Cardiac septum (tissue), 1 donor: ENCODE measurements at places on chromosomes 12 and 14. TPM values are rescaled to one million over a fixed set of nuclear protein-coding genes. Genes with fewer than 3 reads are reported as not detected.

- DNase-seq, result no peak
These were observed 318.4 kb downstream of the RAD51B start for GRCh38 chr14:68137704-68138619.

Gene KCNC2
- not detected for total RNA-seq

GRCh38 chr14:26344596-26344995 lies 253.2 kb downstream of the NOVA1 start:
- DNase-seq, result no peak

DNA sequence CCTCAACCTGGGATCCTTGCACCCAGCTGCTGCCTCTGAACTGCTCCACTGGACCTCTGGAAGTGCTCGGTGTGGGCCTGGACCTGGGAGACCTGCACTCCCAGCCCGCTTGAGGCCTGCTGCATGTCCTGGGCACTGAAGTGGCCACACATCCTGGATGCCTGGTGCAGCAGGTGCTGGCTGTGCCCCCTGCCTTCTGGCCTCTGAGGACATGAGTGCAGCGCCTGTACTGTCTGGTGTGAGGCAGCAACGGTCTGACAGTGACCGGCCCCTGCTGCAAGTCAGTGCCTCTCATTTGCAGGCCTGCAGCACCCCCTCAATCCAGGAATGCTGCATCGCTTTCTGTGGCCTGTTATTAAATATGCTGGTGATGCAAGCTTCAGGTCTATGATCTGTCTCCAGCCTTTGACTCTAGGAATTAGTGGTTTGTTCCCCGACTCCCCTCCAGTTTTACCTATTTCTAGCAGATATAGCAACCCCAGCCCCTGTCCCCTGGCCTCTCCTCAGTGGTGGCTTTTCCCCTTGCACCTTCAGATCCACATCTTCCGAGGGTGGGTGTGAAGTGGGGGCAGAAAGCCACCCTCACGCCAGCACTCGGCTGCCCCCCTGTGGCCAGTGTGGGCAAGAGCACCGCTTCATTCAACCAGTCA lies 3.6 kb downstream of the SMIM41 start:
- DNase-seq, result no peak

Gene RNASE2
- total RNA-seq, result 0.89 TPM

DNA sequence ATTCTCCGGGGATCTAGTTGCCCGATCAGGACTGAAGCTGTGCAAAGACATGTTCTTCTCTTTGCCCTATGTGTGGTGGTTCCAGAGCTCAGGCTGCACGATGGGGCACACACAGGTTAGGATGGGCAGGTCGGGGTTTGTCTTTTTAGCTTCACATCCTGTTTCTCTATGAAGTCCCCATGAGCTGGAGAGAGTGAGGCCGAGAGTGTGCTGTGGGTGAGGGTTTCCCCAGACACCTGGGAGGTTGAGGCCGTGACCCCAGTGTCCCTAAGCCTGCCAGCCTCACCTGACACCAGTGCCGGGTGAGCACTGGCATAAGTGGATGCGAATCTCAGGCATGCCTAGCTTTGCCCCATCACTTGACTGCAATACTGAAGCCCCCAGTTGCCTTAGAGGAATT lies 32.9 kb upstream of the IGF1 start:
- no peak for DNase-seq

DNA sequence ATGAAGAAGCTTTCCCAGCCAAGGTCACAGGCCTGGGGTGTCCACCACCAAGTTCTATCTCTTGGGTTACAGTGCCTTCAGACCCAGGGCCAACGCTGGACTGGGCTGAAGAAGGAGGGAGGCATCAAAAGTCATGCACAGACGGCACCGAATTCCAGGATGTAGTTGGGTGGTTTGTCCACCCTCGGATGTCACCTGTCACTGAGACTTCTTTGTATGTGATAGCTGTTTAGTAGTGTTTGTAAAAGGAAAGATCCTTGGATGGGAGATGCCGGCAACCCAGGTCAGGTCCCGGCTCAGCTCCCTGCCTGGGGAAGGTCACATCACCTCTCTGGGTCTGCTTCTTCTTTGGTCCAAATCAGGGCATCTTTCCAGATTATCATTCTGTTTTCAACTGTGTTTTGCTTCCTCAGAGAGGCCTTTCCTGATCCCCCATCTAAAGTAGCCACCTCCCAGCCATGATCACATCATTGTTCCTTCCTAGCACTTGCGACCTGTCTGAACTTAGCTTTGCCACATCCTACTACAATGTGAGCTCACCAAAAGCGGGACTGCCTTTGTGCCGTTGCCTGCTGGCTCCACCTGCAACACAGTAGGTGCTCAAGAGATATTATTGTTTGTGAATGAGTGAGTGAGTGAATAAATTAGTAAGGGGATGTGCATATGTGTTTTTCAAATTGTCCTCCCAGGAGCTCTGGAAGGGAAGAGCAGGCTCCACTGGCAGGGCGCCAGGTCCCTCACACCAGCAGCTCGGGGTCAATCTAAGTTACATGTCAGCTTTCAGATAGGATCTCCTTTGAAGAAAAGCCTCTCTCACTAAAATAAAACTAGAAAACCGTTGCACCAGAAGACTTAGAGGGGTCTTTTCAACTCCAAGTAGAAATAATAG lies 2.1 kb downstream of the TSPAN11 start:
- no peak for DNase-seq

Gene NUDT14
- 27.1 TPM for total RNA-seq

- DNase-seq, result no peak
These were observed 356.6 kb downstream of the CEP128 start for GRCh38 chr14:80584744-80585505.

- no peak for DNase-seq
These were observed 97.0 kb downstream of the BEGAIN start for GRCh38 chr14:100490252-100490651.

Gene KRT73
- total RNA-seq, result not detected

DNA sequence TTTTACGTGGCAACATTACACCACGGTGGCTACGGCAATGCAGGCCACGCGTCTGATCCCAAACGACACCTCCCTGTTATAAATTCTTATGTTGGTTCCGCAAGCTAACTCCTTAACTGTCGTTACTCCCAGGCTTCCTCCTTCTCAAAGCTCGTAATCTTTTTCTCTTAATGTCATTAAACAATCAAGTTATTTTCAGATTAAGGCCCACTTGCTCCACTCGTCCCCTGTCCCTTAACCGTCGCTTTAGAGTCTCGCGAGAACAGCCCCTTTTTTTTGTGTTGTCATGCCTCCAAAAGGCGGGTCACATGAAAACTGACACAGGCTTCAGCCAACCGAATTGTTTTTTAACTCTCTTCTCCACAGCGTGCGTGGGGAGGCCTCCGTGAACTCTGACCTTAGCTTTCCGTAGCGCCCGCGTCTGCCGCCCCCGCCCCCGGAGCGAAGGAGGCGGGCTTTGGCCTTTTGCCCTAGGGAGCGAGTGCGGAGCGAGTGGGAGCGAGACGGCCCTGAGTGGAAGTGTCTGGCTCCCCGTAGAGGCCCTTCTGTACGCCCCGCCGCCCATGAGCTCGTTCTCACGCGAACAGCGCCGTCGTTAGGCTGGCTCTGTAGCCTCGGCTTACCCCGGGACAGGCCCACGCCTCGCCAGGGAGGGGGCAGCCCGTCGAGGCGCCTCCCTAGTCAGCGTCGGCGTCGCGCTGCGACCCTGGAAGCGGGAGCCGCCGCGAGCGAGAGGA lies at the start of gene CAND1:
CAND1 (plus strand) TSS at position 463 of the 737 bp plus-strand sequence. CDS start 360 bp downstream, outside the sequence.
- peak; percentile 98 for DNase-seq

- no peak for DNase-seq
These were observed 180.8 kb downstream of the C12orf50 start for GRCh38 chr12:87848248-87848868.

Gene HVCN1
- 3.5 TPM for total RNA-seq

DNA sequence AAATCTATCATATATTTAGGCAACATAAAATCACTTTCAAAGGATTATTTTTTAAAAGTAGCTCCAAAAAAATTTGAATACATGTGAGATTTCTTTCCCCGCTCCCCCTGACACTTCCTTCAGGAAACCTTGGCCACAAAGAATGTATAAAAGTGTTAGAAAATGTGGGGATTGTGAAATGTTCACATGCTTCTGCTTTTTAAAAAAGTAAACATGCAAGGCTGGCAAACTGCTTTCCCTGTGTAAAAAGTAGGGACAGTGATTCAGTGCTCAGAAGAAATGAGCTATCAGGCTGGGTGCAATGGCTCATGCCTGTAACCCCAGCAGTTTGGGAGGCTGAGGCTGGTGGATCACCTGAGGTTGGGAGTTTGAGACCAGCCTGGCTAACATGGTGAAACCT lies 26.6 kb downstream of the MBIP start:
- DNase-seq, result no peak

Gene NRIP2
- 2.9 TPM for total RNA-seq

Gene FBLN5
- total RNA-seq, result 31.8 TPM

Gene SMCO3
- not detected for total RNA-seq

- DNase-seq, result no peak
These were observed 1422.9 kb upstream of the TMEM132C start for GRCh38 chr12:126843915-126844669.

GRCh38 chr12:89793946-89794345 lies 85.3 kb upstream of the ATP2B1 start:
- DNase-seq, result no peak

- no peak for DNase-seq
These were observed 209.9 kb upstream of the HMGA2 start for GRCh38 chr12:65614259-65614889.

GRCh38 chr14:105910426-105910825 lies 384.0 kb downstream of the TMEM121 start:
- no peak for DNase-seq

GRCh38 chr12:47896633-47897032 lies 8.2 kb downstream of the VDR start:
- DNase-seq, result no peak

DNA sequence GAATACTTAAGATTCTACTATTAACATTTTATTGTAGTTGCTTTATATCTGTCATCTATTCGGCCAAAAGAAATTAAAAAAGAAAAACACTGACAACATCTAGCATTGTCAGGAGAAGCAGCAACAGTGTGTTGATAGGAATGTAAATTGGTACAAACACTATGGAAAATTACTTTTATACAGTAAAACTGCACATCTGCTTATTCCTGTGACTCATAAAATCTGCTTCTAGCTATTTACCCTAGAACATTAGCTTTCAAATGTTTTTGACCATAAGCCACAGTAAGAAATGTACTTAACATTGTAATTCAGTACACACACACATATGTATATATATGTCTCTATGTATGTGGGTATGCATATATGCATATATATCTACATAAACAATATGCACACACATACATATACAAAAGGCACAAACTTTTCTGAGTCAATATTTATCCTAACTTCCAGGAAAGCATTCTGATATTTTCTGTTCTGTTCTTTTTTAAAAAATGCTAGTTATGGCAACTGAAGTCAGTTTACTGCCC lies 278.9 kb upstream of the GARIN2 start:
- DNase-seq, result no peak

Gene DLK1
- 1.2 TPM for total RNA-seq

Gene AQP6
- not detected for total RNA-seq

GRCh38 chr12:55400229-55400628 lies at the start of gene OR6C65:
Gene OR6C65 (plus strand): TSS chr12:55400529. CDS start chr12:55400529, 0 bp downstream.
- DNase-seq, result no peak

DNA sequence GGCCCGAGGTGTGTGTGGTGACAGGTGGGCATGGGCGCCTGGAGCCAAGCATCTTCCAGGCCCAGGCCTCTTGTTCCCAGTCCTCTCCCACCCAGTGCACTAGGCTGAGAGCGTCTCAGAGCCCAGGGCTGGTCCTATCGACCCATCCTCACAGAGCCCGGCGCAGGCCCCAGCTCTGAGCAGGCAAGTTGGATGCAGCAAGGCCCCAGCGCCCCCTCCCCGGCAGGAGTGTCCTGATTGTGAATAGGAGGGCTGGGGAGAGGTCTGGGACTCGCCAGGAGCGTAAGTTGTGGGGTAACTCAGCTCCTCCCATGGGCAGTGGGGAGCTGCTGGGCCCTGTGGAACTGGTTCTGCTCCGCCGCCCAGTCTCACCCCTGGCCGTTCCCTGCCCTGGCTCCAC lies 26.3 kb downstream of the CALM1 start:
- no peak for DNase-seq
